ENCODE measurements at places on chromosomes 7 and 10.

- DNase-seq = no peak
Observed at GRCh38 chr10:63331586-63331985, 134.2 kb downstream of the JMJD1C start.

GRCh38 chr7:19972876-19973275, 199.5 kb upstream of the TMEM196 start:
- no peak for DNase-seq

GRCh38 chr7:157932498-157933218, 595.9 kb downstream of the DNAJB6 start:
- no peak for DNase-seq

DNA sequence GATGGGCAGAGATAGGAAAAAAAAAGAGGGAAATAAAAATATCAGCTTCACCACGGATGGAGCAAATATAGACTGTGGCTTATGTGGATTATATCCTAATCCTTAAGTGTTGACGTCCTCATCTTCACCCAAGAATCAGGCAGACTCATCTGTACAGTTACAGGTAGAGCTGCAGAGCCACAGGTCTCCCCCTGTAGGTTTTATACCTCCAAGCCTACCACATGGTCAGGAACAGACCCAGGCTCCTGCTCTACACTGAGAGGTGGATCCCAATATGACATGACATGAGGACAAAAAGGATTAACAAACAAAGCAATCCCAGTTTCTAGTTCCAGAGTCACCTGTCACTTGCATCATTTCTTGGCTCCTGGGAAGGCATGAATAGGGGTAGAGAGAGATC, 400.8 kb downstream of the SEMA3D start:
- no peak for DNase-seq

GRCh38 chr10:6514844-6515780, 65.0 kb downstream of the PRKCQ start:
- no peak for DNase-seq

DNA sequence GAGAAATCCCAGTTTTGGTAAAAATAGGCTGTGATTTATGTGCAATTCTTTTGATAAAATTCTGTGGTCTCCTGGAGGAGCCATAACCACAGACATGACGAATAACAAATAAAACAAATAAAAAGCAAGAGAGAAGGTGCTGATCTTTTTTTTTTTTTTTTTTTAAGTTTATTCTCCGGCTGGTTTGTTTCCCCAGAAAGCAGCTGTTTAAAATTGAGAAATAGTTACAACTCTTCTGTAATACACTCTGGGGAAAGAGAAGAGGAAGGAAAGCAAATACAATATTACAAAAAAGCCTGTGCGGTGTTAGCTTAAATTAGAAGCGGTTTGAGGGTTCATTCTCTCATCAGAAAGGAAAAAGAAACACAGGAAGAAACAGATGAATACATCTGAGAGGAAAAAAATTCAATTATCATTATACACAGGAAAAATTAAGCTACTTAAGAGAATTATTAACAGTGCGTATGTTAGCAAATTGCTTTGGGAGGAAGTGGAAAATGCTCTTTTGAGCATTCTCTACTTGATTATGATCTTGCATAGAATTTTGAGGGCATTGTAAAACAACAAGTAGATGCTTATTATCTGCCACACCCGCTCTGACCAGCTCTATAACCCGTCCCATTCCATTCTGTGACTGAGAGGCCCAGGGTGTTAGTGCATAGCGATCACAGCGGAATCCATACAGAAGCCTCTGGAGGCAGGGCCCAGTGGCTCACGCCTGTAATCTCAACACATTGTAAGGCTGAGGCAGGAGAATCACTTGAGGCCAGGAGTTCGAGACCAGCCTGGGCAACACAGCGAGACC, 40.6 kb upstream of the WAC start:
- DNase-seq = no peak

- no peak for DNase-seq
Observed at GRCh38 chr7:151823566-151824372, 53.1 kb downstream of the PRKAG2 start.

DNA sequence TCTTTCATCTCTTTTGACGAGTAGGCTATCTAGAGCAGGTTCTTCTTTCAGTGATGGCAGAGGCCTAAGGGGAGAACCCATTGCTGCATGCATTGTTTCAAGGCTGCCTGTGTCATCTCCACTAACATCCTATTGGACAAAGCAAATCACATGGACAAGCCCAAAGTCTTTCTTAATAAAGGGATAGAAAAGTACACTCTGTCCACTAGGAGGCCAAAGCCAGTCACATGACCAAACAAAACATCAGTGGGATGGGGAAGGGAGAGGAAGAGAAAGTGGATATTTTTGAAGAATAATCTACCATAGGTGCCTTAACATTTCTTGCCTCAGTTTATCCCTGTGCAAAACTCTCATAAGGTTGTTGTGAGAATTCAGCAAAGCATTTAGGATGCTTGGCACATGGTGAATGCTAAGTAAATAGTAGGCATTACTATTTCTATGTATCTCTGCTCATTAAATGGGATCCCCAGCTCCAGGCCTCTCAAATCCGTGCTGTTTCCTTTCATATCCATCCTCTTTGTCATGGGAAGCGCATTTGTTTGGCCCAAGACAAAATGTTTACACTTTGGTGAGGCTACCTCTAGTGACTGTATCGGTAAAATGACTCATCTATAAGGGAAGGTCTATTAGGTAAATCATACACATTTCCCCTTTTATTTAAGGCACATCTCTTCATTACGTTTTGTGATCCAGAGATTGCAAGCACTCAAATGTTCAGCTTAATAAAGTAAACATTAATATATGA, 16.7 kb upstream of the CADPS2 start:
- DNase-seq = no peak

DNA sequence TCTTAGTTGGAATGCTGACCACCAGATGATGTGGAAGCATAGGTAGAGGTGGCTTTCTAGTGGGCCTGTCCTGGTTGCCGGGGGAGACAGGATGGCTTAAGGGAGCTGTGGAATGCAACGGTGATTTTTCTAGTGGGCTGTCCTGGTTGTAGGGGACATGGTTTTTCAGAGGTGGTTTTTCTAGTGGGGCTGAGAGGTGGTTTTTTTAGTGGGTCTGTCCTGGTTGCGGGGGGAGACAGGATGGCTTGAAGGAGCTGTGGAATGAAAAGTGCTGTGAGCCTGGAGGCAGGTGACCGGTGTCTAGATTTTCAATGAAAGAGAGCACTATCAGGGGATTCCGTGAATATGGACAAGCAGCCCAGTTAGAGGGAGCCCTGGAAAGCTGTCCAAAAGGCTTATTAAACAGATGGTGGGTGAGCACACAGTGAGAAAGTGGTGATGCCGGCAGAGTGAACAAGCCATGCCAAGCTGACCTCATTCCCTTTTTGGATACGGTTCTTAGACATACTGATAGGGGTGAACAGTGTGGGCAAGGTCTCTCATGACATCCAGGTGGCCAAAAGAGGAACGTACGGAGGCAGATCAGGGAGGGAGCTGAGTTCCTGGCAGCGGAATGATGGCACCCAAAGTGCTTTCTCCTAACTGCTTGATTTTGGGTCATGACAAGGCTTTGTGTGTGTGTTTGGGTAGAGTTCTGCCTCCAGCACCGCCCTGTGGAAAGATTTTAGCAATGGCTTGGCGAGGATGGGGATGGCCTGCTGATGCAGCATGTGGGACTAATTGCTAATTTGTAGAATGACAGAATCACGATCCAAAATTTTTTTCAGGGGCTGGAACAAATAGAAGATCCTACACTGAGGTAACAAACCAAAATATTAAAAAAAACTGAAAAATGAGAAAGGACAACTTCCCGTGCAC, 126.6 kb downstream of the TMEM178B start:
- peak; percentile 68 for DNase-seq

DNA sequence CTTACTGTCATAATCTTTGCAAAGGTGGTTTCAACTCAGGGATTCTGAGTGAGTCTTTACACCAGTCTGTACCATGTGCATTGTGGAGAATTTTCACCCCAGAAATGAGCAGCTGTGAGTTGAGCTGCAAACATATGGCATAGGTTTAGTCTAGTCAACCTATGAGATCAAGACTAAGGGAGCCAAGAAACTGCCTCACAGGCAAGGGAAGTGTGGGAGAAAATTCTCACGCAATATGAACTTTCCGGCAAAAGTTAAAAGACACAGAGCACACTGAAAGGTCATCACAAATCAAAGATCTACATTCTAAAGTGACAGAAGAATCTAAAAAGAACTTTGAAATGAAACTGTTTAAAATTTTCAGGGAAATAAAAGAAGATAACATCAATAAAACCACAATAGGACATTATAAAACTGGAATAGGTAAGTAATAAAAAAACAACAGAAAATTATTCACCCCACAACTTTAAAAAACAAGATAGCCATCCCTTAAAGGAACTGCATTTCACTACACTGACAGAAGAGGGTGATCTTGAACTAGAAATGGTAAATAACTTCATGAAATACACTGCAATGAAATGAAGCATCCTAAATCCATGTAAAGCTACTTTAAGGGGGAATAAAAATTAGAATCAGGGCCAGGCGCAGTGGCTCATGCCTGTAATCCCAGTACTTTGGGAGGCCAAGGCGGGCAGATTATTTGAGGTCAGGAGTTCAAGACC, 63.5 kb downstream of the LGI1 start:
- DNase-seq = peak; percentile 8

DNA sequence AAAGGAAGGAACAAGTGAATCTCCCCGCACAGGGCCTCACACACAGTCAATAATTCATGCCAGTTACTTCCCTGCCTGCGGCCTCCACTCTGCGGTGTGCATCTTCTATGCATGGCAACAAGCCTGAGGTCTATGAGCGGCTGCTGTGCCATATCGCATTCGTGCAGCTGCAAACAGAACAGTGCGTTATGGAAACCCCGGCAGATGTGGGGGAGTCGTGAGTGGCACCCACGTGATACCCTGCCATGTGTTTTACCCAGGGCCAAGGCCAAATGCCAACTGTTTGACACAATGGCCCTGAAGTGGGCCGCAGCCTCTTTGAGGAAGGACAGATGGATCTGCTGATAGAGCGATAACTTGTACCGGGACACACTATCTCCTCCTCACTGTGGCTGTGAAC, 13.4 kb downstream of the TNS3 start:
- no peak for DNase-seq

GRCh38 chr7:11345621-11346020, 371.9 kb downstream of the PHF14 start:
- no peak for DNase-seq
